RKO (cell line): ENCODE measurements at places on chromosomes 12 and 14.

- DNase-seq = peak; percentile 28
These were observed 2.2 kb downstream of the PDZRN4 start for GRCh38 chr12:41190338-41190737.

GRCh38 chr12:117507548-117507947, 146.1 kb upstream of the NOS1 start:
- DNase-seq = no peak

- DNase-seq = no peak
These were observed 277.9 kb downstream of the ITPR2 start for GRCh38 chr12:26555139-26555538.

- DNase-seq = no peak
These were observed 107.6 kb downstream of the APAF1 start for GRCh38 chr12:98752726-98753125.

DNA sequence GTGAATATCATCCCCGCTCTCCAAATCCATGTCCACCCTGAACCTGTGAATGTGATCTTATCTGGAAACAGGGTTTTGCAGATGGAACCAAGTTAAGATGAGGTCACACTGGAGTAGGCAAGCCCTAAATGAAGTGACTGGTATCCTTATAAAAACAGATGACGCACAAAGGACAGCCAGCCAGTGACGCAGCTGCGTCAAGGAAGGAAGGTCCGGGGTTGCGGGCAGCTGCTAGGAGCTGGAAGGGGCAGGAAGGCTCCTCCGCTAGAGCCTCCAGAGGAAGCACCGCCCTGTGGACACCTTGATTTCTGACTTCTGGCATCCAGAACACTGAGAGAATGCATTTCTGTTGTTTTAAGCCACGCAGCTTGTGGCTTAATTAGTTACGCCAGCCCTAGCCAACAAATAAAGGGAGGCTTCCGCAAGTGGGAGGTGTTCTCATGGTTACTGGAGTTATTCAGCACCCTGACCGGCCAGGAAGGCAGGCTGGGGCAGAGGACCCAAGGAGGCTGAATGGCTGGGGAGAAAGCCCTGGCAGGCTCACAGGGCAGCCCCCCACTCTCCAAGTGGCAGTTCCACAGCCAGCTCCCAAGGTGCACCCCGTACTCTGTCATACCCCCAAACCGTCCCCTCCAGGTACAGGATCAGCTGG, 127.6 kb upstream of the NCOR2 start:
- peak; percentile 35 for DNase-seq

DNA sequence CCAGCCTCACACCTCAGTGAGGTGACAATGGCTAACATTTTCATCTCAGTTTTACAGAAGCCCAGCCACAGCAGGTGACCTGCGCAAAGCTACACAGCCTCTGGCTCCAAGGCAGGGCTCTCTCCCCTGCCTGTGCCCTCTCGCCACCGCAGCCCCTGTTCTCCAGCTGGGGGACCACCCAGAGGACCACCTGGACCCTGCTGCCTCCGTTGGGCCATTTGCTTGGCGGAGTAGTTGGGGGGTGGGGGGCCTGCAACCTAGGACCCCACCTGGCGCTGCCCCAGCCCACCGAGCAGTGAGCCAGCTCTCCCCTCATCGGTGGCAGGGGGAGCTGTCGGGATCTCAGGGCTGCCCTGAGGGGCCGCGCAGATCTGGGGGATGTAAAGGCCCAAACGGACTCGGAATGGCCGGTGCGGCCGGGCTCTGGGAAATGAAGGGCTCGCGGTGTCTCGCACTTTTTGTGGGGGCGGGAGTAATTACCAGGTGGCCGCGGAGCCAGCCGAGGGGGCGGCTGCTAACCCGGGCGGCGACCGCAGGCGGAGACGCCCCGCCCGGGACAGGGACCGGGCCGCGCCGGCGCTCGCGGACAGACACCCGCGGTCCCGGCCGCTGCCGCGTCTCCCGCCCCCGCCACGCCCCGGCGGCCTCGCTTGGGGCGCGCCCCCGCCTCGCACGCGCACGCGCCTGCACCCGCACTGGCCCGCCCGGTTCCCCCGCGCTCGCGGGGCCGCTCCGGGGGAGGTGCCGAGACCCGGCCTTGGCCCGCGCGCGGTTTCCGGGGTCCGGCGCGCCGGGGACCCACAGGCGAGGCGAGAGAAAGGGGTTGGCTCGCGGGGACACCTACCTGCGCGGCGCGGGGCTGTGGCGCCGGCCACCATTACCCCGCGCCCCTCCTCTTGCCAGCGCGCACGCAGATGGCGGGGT, 8.6 kb upstream of the GPR68 start:
- DNase-seq = no peak
